Activated naive CD4-positive, alpha-beta T cell (primary cell): ENCODE measurements at places on chromosomes 6 and 20.

GRCh38 chr6:9064156-9064555, 628.8 kb upstream of the SLC35B3 start:
- no peak for DNase-seq

- DNase-seq: no peak
These were observed 393.1 kb downstream of the SMOC2 start for GRCh38 chr6:168834042-168834587.

DNA sequence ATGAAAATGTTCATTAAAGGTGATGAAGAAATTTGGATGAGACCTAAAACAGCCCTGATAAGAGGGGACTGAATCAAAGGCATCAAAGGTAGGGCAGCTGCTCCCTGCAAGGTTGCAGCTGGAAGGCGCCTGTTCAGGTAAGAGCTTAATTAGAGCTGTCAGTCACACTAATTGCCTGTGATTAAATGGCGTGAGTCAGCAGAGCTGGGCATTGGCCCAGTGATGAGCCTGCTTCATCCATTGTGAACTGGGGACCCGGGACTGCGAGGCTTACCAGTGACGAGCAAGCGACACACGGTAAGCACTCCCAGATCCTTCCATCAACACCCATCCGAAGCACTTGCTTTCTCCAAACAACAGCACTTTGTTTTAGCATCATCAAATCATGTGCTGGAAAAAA, 621.5 kb upstream of the CDH4 start:
- DNase-seq: no peak

DNA sequence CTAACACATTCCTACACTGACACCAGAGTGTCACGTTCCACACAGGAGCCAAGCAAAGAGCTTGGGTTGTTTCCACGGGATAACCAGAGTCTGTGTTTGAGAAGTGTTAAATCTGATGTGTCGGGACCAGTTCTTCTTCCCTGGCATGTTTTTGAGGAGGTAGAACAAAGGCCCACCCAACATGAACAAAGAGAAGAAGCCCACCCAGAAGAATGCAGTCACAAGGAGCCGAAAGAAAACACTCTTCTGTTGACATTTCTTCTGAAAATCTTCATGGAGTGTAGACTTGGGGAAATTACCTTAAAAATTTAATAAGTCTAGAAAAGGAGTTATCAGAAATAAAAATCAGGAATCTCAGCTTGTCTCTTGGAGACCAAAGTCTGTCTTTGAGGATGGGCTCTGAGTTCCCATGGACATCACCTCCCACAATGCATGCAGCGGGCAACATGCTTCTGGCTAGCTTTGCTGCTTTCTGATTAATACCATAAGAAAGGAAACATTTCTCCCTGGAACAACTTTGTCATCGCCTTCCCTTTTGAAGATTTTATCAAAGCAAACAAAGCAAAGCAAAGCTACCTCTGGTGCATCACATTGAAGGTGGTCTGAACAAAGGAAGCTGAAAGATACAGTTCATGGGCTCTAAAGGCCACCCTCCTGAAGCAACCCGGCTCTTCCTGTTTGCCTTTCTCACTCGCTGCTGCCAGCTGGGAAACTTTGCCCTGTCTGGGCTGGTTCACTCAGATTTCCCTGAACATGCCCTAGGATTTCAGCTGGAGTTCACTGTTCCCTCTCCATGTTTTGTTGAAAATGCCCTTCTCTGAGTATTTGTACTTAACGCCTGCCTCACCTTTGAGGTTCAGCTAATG, 448.1 kb downstream of the KIF16B start:
- no peak for DNase-seq

- DNase-seq: no peak
These were observed 28.1 kb downstream of the INSM1 start for GRCh38 chr20:20395903-20396568.

DNA sequence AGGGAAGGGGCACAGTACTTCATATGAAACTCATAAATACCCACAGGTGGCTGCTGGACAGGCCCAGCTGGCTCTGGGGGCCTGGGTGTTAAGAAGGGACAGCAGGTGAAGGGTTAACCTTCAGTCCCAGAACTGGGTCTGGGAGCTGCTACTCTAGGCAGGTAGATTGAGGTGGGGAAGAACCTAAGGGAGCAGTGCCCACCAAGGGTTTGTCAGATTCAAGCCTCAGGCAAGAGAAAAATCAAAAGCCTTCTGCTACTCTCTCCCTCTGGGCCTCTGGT, 5.6 kb downstream of the RPL10A start:
- no peak for DNase-seq

DNA sequence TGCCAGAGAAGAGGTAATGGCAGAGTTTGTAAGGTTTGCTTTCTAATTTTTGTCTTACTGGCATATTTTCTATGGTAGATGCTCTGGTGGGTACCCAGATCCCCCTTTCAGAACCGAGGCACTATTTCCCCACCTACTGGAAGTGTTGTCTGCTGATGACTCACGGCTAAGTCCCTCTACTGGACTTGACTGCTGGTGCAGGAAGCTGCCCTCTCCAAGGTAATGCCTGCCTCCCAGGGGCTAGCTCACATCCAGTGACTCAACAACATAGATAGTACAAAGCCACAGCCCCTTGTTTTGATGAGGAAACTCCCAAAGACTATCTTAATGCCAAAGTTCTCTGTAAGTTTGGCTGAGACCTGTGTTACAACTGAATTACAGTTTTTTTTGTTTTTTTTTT, 285.4 kb upstream of the FLRT3 start:
- no peak for DNase-seq

- DNase-seq: no peak
These were observed 149.1 kb upstream of the BEND3 start for GRCh38 chr6:107264357-107264840.

- DNase-seq: no peak
These were observed 8.9 kb upstream of the IGF2R start for GRCh38 chr6:159959976-159960384.

GRCh38 chr6:167093922-167094432, 28.9 kb upstream of the CCR6 start:
- DNase-seq: no peak

DNA sequence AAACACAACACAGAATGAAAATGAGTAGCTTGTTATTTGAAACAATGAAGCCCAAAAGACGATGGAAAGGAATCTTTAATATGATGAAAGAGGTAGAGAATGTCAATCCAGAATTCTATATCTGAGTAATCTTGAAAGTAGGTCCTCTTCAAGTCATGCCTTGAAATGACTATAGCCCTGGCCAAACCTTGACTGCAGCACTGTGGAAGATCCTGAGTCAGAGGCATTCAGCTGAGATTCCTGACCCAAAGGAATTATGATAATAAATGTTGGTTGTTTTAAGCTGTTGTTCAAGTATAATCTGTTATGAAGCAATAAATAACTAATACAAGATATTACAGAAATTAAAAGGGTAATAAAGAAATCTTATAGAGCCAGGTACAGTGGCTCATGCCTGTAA, 64.8 kb downstream of the IBTK start:
- no peak for DNase-seq

- DNase-seq: no peak
These were observed 177.7 kb downstream of the FARS2 start for GRCh38 chr6:5438922-5439584.

DNA sequence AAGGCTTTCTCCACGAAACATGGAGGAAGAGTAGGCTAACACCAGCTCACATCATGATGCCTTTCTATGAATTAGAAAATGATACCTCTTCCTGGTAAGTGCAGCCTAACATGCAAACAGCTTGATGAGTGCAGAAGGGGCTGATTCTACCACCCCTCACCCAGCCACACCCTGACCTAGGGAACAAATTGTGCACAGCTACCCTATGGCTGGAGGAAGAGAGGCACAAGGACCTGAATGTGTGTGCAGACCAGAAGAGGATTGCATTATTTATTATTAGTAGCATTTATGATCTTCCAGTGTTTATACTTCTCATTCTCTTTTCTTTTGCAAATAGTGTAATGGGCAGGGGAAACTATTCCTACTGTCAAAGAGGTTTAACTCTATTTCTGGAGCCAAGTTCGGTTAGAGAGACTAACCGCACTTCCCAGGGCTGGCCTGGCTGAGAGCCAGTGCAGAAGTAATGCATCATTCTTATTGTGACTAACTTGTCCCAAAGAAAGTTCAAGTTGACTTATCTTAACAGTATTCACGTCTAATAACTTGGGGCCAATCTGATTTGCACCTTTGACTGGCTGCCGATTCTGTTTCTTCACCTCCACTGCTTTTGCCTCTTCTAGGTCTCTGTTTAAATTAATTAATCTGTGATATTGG, 237.5 kb downstream of the CD83 start:
- DNase-seq: no peak

DNA sequence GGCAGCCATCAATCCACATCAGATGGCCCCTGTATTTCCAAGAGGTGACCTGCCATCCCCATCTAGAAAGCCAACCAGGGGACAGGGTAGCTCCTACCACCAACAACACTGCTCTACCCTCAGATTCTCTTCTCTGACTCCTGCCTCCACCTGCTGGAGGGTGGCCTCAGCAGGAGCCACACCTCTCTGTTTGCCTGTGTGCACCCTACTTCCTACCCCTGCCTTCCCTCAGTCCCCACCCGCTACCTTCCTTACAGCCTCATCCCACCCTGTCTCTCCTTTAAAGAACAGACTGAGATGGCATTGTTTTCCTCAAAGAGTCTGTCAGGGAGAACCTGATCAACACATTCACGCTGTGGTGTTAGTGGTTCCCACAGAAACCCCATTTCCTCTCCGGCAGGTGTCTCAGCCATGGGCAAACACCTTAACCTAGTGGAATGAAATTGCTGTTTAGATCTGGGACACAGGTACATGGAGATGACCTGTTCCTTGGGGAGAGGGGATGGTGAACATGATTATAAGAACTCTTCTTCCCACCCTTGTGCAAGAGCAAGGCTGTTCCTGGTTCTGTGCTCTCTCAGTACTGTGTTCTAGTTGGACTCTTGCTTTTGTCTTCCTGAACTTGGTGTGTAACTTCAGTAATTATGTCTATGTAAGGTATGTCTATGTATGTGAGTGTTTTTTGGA, 1.8 kb downstream of the ENTPD6 start:
- DNase-seq: no peak

DNA sequence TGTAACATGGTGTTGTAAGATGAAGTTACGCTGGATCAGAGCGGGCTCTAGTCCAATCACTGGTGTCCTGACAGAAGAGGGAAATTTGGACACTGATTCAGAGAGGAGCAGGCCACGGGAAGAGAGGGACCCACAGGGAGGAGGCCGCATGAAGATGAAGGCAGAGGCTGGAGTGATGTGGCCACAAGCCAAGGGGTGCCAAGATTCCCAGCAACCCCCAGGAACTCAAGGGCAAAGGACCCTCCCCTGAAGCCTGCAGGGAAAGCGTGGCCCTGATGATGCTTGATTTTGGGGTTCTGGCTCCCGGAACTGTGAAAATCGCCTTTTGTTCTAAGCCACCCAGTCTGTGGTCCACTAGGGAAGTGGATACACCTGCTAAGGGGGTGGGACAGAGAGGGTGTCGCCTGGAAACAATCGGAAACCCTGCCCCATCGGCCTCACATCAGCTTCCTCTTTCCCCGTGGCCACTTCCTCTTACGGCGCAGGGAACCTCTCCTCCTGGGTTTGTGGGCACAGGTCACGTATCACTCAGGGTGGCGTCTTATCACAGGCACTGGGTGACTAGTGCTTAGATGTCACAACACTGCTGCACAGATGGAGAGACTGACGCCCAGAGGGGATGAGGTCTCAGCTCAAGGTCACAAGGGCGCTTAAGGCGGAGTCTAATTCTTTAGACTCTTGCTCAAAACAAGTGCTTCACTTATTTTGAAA, 58.0 kb downstream of the SULF2 start:
- DNase-seq: peak; percentile 15

DNA sequence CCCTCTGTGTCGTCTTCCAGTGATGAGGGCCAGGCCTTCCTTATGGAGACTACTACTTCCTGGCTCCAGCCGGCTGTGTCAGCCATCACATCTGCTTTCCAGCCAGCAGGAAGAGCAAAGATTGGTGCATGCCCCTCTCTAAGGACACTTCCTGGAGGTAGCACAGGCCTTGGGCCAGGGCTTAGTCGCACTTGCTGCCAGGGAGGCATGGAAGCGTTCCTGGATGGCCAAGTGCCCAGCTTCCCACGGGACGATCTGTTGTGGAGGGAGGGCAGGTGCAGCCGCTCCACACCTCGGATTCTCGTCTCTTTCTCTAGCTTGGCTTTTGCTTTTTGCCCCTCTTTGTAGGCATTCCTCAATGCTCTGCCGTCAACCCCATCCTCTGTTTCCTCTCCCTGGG, 11.9 kb downstream of the ERMARD start:
- no peak for DNase-seq

GRCh38 chr6:109088995-109089394, 5.7 kb downstream of the SESN1 start:
- DNase-seq: no peak

- DNase-seq: no peak
These were observed 67.5 kb upstream of the FBXO30 start for GRCh38 chr6:145882121-145882531.

DNA sequence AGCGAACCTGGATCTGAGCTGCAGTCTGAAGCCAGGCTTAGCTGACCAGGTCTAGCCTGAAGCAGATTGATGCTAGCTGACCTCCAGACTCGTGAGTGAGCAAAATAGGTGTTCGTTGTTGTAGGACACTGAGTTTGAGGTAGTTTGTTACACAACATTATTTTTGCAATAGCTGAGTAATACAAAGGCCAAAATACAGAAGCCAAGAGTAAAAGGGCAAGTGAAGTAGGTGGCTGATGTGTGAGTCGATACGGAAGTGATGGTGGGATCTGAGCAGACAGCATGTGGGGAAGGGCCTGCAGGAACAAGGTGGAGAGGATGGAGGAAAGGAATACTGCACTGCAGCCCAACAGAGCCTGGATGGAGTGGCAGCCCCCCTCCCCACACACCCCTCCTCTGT, 8.5 kb upstream of the SPATS1 start:
- DNase-seq: no peak

- no peak for DNase-seq
These were observed 84.7 kb upstream of the ELOVL5 start for GRCh38 chr6:53433261-53433950.

DNA sequence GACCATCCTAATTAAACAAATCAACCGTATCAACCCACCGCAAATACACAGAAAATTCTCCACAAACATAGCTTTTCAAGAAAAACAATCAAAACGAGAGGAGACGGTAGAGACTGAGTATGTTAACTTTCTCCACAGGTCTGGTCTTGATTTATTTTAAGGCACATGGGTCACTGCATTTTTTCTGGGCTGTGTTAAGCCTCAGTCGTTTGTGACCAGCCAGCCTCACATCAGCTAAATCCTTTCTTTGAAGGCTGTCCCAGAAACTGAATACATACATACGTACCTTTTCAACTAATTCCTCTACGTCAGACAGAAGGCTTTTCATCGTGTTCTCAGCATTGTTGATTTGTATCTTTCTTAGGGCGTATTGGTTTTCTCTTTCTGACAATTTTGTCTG, 69.4 kb downstream of the LAMA4 start:
- DNase-seq: no peak

- no peak for DNase-seq
These were observed 297.5 kb downstream of the SOX4 start for GRCh38 chr6:21891080-21891479.

- no peak for DNase-seq
These were observed 41.0 kb downstream of the ANGPT4 start for GRCh38 chr20:875115-875514.

GRCh38 chr6:52576054-52576391, 837 bp downstream of the TRAM2 start:
- no peak for DNase-seq
